Stimulated activated naive CD8-positive, alpha-beta T cell treated with anti-CD3 and anti-CD28 coated beads, Interleukin-15, Interleukin-2, amounts not matched to agents 100 U/mL and 50 U/mL, for 24 hours (primary cell): ENCODE measurements at places on chromosomes 4 and X.

- DNase-seq = no peak
Observed at GRCh38 chr4:74757136-74757535, 37.2 kb downstream of the BTC start.

- DNase-seq = no peak
Observed at GRCh38 chr4:143654571-143654970, 45.9 kb downstream of the FREM3 start.

- DNase-seq = no peak
Observed at GRCh38 chr4:186765138-186765537, 41.5 kb upstream of the FAT1 start.

DNA sequence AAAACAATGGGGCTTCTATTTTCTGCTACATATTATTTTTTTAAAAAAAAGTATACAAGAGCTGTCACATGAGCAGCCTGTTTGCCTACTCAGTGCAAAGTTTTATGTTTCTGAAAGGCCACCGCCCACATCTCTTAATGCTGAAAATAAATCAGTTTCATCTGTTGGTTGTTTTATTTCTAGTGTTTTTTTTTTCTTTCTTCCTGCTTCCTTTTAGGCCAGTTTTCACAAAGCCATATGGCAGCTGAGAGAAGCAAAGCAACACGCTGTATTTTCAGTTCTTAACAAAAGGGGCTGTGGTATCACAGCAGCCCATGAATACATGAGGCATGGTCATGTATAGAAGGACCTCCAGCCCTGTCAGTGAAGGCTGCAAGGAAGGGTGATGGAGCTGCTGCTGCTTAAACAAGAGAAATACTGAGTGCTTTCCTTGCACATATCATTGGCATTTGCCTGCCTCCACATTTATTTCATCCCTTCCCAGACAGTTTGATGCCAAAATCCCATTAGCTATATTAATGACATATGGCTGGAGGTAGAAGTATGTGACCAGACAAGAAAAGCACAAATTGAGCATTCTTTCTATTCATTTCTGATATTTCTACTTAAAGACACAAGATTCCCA lies 172.5 kb downstream of the PCDH18 start:
- DNase-seq = no peak

- DNase-seq = no peak
Observed at GRCh38 chr4:36310793-36311192, 29.4 kb downstream of the DTHD1 start.

GRCh38 chrX:41688156-41688555 lies 617 bp upstream of the GPR34 start:
- DNase-seq = no peak

DNA sequence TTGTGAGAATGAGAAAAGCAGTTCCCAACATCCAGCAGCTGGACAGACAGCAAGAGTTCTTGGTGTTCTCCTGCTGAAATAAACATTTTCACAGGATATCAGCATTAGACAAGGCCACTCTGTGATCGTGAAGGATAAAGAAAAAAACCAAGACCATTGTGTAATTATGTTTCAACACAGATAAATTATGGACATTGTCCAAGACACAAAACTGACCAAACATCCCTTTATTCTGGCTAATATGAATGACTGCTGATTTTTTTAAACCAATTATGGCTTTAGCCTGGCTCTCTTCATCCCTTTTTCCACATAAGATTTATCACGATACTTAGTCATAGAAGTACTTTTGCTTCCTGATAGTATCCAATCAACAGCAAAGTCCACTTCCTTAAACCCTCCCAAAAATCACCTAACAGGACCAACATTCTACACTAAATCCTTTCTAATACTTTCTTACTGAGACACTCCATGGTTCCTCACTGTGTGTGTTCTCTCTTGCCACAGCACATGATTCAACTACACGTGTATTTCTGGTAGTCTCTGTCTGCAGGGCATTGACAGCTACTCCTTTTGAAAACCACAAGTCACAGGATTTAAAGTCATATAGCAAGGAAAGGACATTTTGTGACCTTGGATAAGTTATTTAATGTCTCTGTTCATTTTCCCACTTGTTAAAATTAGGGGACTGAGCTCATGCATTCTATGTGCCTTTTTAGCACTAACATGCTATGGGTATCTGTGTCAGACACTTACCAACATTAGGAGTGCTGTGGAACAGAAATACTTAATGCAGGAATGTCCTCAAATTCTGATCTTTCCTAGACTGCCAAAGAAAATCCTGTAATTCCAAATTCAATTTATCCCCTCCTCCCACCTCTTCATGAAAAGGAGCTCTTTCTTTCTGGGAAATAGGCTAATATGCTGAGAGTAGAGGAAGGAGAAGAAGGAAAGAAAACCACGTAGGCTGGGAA lies 137.2 kb upstream of the PGRMC2 start:
- DNase-seq = no peak
